ENCODE measurements at places on chromosomes 13 and 19.

GRCh38 chr19:46295401-46296201 lies 1.2 kb upstream of the HIF3A start:
- no peak for DNase-seq

DNA sequence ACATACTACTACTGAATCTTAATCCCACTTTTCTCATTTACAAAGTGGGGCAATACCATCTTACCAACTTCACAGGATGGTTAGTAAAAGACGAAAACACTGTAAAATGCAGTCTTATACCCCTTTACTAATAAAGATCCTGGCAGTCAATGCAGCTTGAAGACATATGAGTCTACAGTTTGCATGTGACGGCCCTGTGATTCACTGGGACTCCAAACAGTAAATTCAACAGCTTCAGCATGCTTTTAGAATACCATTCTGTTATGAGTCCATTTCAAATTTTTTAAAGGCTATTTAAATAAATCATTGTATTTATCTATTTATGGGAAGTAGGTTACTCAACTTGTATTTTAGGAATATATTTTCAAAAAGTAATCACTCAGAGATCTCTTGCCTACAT lies 629.1 kb downstream of the LIG4 start:
- peak; percentile 3 for DNase-seq

DNA sequence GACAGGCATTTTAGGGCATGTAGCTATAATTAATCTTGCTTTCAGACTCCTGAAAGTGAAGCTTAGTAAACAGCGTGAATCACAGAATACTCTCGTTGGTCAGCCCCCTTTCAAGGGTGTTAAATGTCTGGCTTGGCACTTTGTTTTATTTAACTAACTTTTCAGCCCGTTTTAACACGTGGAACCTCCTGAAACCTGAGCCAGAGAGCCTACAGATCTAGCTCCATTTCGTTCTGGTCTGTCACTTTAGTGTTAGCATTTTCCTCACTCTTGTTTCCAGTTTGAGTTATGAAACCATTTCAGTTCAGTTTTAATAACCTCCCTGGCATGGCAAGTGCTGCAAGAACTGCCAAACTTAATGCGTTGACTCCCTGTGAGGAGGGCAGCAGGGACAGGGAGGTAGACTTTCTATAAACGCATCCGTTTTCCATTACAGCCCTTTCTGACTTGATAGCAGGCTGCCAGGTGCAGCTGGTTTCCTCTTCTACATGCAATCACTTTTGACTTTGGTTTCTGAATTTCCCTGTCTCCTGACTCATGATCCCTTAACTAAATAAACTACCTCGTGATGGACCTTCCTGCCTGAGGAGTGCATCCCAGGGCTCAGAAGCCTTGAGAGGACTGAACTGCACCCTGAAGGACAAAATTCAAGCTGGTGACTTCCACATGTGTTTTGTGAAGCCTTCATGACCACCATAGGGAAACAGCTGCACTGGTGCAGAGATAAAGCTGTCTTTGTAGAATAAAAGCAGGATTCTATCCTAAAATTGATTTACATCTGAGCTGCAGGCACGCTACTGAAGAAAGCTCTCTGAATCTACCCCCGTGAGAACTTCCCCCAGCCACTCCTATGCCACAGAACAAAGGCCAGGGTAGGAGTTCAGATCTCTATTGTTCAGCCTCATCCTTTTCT lies 192.6 kb downstream of the DLEU7 start:
- peak; percentile 43 for DNase-seq

DNA sequence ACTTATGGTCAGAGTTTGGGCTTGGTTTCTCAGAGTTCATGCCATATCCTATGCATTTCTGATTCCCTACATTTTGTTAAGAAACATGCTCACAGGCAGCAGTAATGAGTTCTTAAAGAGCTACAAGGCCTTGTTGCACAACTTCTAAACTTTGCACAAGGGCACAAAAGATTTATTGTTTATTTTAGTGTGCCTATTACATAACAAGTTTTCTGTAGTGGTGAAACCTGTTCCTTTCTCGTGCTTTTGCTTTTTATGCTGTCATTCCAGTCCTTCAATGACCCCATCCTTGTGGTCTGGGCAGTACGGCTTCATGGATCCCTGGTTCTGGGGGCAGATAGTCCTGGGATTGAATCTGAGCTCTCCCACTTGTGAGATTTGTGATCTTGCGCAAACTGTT lies 17.8 kb downstream of the ZNF507 start:
- no peak for DNase-seq

DNA sequence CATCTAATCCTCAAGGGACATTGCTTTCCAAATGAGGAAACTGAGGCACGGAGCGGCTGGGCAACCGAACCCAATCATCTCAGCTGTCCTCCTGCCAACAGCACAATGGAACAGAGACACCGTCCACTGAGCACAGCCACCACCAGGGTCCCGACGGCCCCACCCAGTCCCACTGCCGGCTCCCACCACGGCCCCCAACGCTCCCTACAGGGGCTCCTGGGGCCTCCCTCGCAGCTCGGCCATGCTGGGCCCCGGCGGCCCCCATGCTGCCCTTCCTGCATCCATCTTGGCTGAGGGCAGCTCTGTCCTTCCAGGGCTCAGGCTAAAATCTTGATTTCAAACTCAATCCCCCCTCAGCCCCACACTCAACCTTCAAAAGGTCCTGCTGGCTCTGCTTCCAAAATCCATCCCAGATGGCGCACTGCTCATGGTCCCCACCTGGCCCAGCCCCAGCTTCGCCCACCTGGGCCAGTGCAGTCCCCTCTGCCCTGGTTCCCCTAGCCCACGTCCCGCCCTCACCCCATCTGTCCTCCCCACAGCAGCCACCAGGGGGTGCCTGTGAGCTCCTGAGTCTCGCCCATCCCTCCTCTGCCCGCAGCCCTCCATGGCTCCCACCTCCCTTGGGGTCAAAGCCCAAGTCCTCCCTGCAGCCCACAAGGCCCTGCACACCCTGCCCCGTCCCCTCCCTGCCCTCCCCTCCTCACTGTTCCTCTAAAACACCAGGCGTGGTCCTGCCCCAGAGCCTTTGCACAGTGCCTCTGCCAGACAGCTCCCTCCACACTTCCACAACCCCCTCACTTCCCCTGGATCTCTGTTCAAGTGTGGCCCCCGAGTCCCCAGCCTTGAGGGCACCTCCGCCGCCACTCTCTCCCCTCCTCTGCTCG lies 7.9 kb downstream of the PIP5K1C start:
- DNase-seq, result no peak

DNA sequence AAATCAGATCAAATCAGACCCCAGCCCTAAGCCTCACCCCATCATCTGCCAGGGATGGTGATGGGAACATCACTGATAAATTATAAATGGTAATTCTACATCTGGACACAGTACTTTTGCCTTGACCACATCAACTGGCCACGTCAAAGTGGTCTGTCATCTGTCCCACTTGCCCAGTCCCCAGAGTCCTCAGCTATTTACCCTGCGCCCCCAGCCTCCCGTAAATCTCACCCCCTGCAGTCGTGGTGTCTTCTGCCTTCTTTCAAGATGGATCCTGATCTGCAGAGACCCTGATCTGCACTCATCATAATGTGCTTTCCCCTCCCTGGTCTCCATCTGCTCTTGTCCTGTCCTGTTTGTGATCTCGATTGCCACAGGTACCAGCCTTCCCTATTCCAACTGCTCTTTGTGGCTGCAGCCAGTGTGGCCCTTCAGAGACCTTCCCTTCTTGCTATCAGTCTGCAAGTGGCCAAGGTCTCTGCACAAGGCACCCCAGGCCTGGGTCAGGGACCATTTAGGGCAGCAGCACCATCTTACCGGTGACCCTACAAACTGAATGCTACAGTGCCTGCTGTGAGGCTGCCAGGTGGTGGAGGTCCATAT lies 26.7 kb upstream of the POP4 start:
- no peak for DNase-seq

GRCh38 chr13:39095500-39095899 lies 57.2 kb downstream of the NHLRC3 start:
- DNase-seq, result no peak

GRCh38 chr19:41551212-41551610 lies 24.8 kb upstream of the CEACAM21 start:
- DNase-seq, result no peak

DNA sequence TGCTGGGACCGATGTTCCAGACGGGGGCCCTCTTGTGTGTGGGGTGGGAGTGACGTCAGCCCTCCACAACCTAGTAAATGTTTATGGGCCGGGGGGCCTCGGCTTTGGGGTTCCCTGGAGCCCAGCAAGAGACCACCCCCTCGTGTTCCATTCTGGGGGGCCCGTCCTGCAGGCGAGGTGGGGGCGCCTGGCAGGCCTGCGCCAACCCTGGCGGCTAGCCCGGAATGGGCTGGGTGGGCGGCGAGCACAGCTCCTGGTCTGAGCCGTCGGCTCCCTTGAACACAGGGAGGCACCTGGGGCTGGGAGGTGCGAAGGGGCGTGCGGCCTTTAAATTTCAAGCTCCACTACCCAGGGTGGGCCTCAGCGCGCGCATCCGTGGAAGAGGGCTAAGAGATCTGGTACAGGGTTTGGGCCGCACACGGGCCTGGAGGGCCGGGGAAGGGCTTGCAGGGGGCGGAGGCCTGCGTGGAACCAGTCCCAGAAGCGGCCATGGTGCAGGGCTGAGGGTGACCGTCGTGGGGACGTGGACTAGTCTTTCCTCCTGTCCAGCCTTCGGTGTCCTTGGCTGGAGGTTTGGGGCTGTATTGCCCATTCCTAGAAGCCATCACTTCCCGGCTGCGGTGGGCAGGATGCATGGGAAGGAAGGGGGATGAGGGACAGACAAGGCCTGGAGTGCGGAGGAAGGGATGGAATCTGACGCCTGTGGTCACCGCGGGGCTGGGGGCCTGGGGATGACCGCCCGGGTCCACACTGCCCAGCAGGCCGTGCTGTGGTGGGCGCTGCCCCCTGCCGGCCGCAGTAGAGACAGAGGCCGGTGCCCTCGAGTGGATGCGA lies 11.4 kb downstream of the NDUFA11 start:
- DNase-seq, result peak; percentile 38

DNA sequence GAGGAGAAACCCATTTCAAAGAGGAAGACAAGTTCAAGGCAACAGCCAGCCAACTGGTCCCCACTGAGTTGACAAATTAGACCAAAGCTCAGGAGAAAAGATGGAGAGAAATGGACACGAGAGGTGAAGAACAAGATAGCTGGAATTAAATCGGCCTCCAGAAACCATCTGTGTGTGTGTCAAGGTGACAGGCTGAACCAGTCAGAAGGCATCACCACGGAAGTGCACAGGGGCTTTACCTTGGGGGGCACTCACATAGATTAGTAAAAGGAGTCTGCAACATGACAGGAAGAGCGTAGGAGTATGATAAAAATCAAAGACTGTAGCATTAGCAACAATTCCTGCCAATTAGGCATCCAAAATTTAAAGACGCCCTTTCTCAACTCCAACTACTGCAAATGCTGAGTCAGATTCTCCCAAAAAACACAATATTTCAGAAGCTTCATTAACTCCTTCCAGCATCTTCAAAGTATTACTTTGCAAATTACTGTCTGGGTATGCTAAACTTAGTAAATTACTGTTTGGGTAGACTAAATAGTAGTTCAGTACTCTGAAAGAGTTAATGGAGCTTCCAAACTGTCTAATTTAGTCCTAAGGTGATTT lies 66.2 kb downstream of the FOXO1 start:
- no peak for DNase-seq

DNA sequence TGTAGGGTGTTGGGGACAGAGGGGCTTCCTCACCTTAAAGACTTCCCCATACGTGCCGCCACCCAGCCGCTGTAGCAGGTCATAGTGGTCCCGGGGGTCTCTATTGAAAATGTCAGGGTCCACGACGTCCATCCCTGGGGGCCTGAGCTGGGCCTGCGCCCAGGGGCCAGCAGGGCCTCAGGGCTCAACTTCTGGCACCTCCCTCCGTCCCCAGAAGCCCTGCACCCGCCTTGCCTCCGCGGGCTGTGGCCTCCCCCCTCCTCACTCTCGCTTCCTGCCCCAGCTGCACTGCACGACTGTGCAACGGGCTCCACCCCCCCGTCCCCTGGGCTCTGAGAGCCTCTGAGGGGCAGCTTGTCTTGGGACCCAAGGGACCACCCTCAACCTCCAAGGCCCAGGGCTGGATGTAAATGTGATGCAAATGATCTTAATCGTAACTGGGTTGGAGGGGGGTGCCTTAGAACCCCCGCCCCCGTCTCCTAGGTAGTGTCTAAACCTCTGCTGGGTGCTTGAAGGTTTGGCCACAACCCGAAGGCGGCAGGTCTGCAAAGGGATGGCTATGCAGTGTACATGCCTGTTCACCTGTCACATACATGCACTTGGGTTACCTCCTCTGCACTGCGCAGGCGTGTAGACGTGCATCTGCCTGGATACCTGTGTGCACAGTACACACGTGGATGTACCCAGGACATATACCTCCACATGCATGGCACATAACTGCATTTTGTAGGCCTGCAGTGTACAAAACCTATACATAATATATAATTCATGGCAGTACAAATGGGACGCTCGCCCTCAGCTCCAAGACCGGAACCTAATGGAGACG lies at the start of gene MAP4K1:
Gene MAP4K1, minus strand, starts transcription at position 190 of the 826 bp plus-strand sequence. Its CDS starts 58 bp downstream, at position 132.
- DNase-seq, result no peak

GRCh38 chr19:29880498-29881081 lies 61.4 kb upstream of the URI1 start:
- DNase-seq, result no peak
